ENCODE measurements at places on chromosomes 1 and 21.
A peak's percentile ranks its signal among the peaks of the same experiment; 100 is the strongest.

DNA sequence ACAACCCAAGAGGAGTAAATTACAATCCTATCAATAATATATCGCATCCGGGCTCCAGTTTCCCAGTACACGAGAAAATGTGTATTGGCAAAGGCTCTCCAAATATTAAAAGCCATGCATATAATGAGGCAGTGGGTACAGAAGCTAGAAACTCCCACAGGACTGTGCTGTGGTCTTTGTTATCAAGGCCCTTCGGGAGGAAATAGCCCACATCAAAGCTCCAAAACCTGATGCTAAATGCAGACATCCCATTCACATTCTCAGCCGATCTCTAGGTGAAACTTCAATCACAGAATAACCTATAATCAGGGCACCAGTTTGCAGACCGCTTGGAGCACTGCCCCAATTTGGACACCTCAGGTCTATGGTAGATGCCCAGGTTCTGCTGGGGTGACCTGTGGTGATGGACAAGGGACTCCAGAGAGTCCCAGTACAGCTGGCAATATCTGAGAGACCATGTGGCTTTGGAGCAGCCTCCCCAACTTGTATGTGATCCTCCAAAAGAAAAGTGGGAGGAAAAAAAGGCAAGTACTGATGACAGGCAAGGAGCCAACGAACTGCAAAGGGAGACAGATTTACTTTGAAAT is 148.8 kb upstream of the CAMK1G start:
- no peak for DNase-seq

DNA sequence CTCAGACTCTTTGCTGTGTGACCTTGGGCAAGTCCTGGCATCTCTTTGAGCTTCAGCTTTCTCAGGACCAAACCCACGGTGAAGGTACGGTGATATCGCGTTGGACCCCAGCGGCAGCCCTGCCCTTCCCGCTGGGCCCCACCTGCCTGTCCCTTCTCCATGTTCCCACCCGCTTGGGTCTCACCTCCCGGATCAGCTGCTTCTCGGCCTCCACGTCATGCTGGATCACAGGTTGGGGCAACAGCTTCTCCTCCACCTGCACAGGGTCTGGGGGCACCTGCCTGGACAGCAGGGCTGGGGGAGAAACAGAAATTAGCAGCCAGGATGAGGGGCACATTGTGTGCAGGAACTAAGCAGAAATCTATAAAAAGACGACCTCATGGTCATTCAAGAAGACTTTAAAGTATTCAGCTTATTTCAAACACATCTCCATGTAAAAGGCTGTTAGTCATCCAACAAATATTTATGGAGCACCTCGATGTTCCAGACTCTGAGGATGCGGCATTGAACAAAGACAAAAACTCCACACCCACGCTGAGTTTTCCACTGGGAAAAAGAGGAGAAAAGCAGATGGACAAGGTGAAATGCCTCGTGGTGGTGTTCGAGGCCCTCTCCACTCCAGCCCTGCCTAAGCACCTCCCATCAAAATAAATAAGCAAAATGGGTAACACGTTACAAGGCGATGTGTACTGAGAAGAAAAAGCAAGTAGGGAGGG is 19.5 kb downstream of the KIF17 start:
- DNase-seq = no peak

DNA sequence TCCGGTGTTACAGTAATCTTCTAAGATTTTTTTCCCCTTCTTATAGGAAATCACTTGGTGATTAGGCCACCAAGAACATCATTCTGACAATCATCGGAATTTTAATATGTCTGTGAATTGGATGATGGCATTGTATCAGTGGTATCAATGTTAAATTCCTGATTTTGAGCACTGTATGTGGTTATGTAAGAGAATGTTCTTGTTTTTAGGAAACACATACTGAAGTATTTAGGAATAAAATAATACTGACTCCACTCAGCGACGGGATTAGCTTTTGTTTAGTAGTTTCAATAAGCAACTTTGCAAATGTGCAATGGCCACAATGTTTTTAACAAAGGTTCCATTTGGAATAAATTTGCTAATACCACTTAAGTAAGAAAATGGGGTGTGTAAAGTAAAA is 30.6 kb downstream of the COL6A1 start:
- DNase-seq = no peak

DNA sequence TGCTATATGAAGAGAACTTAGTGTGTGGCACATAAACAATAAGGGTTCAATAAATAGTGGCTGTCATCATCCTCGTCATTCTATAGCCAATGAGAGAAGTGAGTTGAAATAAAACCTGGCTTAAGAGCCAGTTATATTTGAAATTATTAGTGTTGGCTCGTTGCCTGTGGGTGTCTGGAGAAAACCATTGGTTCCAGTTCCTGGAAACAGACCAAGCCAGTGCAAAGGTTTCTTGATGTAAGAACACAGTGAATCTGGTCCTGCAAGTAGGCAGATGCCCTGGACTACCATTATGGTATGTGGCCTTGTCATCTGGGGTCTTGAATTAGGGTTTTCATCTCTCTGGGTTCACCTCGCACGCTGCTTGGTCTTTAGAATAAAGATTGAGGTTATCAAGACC is 43.3 kb downstream of the URB2 start:
- DNase-seq = no peak

GRCh38 chr1:199867601-199868000 is 159.9 kb upstream of the NR5A2 start:
- DNase-seq = no peak

DNA sequence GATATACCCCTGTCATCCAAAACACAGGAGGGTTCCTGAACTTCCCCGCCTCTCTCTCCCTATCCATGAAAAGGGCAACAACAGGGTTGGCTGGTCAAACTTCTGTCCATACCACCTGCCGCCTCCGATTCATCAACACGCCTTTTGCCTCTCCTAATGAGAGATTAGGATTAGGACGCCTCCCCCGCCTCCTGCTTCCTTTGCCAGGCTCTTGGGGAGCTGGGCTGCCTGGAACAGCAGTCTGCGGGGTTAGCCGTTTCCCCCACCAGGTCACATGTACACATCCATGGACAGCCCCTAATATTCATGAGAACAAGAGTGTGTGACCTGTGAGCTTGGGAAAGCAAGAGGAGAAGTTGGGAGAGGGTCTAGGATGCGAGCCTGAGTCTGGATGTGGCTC is 2.3 kb upstream of the OPTC start:
- DNase-seq = no peak

- DNase-seq = no peak
Observed at GRCh38 chr1:208145167-208145566, 99.0 kb downstream of the PLXNA2 start.

DNA sequence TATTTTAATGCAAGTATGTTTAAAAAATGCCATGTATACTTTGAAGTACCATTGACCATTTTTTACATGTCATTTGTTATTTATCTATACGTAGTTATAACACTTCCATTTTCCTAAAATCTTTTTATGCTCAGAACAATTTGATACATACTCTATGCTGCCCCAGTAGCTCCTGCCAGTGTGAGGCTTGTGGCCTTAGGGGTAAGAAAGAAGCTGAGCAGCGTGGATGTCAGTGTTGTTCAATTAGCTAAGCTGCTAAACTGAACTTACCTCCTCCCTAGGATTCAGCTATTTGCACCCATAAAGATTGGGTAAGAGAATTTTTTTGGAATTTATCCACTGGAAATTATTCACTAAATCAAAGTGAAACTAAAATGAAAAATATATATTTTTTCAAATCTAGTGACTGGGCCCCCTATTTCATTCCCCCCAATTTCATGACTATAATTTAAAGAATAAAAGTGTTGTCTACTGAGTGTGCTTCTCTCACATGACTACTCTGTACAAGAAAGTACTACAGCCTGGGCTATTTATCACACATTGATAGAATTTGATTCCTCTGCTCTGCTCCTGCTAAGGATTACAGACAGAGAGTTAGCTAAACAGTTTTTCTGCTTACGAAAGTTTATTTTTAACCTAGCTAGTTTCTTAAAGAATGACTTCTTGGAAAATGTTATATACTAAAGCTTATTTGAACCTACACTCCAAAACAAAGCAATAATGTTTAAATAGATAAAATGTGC is 1030.3 kb upstream of the ADGRL4 start:
- DNase-seq = no peak

- no peak for DNase-seq
Observed at GRCh38 chr1:39431927-39432326, 59.5 kb upstream of the BMP8A start.

DNA sequence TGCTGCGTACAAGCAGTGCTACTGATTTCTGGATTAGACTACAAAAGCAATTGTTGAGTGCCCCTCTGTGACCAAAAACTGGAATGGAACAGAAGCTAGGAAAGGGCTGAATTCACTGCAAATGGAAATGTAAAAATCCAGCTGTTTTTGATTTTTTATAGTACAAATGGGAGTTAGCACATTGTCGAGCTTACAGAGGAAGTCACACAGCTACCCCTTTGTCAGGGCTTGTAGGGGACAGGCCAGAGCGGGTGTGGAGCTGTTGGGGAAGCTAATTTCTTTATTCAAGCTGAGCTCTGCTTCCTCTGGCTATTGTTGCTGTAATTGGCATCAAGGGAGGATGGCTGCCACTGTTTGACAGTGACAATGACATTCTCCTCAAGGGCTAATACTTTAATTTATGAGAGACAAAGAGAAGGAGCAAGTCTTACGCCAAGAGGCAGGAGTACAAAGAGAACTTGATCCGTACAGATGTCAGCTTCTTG is 96.1 kb downstream of the SLC35F3 start:
- no peak for DNase-seq

DNA sequence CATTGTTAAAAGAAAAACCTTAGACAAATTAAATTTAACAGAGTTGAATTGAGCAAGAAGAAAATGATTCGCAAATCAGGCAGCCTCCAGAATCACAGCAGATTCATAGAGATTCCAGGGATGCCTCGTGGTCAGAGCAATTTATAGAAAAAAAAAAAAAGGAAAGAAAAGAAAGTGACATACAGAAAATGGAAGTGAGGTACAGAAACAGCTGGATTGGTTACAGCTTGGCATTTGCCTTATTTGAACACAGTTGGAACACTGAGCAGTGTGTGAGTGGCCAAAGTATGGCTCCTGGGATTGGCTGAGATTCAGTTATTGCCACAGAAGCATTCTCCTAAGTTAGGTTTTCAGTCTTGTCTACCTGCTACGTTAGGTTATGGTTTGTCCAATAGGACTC is 9.1 kb upstream of the C21orf91 start:
- no peak for DNase-seq

GRCh38 chr1:9341301-9341845 is 48.7 kb downstream of the SPSB1 start:
- no peak for DNase-seq

GRCh38 chr1:230122366-230123279 is 55.6 kb downstream of the GALNT2 start:
- no peak for DNase-seq

DNA sequence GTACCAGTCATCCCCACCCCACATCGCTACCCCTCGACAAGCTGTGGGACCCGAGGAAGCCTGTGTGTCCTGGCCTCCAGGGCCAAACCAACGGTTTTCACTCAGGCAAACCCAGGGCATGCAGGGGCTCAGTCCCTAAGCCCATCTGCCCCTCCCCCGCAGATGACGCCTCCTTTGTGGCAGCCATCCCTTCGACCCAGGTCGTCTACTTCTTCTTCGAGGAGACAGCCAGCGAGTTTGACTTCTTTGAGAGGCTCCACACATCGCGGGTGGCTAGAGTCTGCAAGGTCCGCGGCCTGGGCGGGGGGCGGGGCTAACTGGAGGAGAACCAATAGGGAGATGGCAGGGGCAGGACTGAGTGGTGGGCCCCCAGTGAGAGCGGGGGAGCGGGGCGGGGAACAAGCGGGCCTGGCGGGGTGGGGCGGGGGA is 7.4 kb downstream of the SEMA4A start:
- DNase-seq = peak; percentile 81

- no peak for DNase-seq
Observed at GRCh38 chr1:207298636-207299398, 22.7 kb upstream of the CD55 start.

GRCh38 chr1:81876901-81877733 is 76.4 kb downstream of the ADGRL2 start:
- no peak for DNase-seq

- no peak for DNase-seq
Observed at GRCh38 chr1:44947063-44947773, 39.2 kb downstream of the EIF2B3 start.

GRCh38 chr1:183634429-183635065 is 1.0 kb downstream of the ARPC5 start:
- no peak for DNase-seq

DNA sequence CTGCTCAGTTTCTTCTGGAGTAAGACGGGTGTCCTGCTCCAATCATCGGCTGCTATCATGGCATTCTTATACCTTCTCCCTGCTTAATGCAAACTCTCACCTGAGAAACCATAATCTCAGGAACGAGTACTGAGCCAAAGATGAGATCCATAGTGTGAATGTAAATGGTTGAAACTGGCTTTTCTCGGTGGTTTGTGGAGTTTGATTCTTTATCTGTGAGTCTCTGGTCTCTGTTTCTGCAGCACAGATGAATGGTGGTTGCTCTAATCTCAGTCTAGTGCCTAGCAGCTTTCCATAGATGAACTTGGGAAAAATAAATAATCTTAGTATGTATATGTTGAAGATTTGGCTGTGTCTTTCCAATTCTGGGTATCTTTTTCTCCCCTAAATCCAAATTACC is 274.4 kb downstream of the HHAT start:
- no peak for DNase-seq

DNA sequence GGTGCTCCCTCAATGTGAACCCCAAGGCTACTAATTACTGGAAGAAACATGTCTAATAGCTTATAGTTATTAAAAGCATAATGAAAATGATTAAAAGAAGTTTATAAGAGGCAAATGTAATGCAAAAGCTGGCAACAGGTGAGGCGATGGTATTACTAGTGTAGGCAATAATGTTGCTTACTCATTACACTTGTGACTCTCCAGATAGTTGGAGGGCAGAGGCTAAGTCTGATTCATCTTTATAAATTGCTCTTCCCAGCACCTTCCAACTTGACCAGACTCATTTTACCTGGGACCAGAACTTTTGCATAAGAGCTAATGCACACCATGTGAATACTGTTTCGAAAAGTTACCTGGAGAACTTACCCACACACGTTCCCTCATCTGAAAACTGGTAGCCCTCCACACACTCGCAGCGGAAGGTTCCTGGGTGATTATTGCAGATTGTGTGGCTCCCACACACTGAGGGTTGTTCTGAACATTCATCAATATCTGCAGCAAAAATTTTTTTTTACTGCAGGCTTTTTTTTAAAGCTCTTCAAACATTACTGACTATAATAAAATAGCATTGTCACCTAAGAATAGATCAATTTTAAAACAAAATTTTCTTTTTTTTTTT is 48.0 kb downstream of the NID1 start:
- DNase-seq = no peak

GRCh38 chr1:228838717-228839500 is 103.6 kb downstream of the RHOU start:
- no peak for DNase-seq

- no peak for DNase-seq
Observed at GRCh38 chr21:35227786-35228185, 178.7 kb upstream of the RUNX1 start.
